ENCODE measurements at places on chromosomes 7 and 10.

- no peak for DNase-seq
These were observed 441.2 kb downstream of the PLXDC2 start for GRCh38 chr10:20257422-20257821.

DNA sequence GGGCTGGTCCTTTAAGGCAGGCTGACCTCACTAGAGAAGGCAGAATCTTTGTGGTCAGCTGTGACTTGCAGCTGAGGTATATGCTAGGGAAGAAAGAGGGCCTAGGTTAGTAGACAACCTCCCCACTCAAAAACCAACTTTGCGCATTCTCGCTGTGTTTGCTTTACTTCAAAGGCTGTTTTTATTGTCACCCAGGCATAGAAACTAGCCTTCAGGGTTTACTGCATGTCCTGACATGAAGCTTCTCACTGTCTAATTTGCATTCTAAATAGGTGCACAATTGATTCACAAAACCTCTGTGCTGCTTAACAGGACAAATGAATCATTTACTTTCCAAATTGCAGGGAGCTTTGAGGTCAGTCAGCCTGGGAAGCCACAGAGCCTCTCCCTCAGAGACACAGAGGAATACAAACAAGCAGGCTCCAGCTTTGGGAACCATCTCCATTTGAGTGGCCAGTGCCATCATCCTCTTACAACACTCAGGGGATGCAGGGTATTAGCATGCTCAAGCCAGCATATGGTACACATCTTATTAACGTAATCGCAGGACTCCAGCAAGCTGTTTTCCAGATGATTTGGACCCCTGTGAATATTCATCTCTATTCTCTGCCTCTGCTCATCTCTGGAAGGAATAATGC lies 596.4 kb upstream of the GHITM start:
- DNase-seq = no peak

DNA sequence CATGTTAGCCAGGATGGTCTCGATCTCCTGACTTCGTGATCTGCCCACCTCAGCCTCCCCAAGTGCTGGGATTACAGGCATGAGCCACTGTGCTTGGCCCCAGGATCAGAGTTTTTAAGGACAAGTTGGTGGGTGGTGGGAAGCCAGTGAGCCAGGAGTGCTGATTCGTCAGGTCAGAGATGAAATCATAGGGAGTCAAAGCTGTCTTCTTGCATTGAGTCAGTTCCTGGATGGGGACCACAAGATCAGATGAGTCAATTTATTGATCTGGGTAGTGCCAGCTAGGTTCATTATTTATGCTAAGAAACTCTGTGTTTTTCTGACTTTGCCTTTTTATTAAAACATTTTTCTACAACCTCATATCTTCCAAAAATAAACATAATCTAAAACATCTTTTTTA lies 423.8 kb downstream of the ARL4A start:
- no peak for DNase-seq

DNA sequence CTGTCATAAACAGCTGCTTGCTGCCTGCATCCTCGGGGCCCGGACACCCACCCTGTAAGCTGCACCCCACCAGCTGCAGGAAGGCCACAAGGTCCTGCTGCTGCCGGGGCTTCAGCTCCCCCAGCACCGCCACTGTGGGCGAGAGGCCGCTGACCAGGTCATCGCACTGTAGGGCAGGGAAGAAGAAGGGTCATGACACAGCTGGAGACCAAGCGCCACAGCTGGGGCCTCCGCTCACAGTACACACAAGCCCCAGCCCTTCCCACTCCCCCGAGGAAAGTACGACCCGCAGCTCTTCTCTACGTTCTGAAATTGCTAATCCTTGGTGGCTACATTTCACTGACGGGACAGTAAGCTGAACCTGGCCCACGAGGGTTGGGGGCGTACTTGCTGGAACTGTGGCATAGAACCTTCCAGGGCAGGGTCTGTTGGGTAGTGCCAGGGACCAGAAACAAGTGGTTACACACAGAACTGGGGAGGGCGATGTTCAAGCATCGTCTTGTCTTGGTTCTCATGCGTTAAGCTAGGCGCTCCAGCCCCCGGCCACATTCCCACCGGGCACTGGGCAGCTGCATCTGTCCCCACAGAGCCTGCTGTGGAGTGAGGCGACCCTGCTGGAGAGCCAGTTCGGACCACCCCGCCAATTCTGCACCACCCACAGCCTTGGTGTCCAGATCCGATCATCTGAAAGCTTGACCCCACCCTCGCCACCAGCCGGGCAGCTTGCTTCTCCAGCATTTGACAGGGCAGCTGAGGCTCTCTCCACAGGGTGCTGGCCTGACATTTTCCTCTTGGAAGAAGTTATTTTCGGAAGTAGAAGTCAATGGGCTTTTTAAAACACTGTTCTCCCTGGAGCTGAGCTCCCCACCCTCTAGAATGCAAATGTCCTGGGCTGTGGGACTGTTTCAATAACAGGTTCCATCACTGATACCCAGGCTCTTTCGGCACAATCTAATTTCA lies 50.8 kb downstream of the GSDME start:
- DNase-seq = peak; percentile 65

GRCh38 chr10:119129721-119130120 lies 25.8 kb downstream of the DENND10 start:
- DNase-seq = no peak

GRCh38 chr10:78231939-78232338 lies 198.3 kb downstream of the RPS24 start:
- DNase-seq = no peak

DNA sequence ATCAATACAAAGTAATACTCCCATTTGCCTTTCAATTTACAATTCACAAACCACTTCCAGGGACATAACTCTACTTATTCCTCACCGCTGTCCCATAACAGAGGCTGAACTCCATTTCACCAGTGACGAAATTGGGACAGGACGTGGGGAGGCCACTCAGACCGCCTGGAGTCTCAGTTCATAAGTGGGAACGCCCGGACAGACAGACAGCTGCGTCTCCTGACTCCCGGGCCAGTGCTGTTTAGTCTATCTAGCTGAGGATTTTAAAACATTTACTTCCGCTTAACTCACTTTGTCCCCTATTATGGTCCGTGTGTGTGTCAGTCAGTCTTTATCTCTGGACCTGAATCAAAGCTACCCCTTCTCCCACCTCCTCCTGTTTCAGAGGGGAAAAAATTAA lies 67.4 kb upstream of the ZNF438 start:
- no peak for DNase-seq

GRCh38 chr7:157318015-157318706 lies 18.6 kb upstream of the DNAJB6 start:
- DNase-seq = no peak

- DNase-seq = no peak
These were observed 57.1 kb downstream of the RELN start for GRCh38 chr7:103932389-103932788.

GRCh38 chr10:51485668-51486067 lies 213.7 kb downstream of the CSTF2T start:
- DNase-seq = no peak

DNA sequence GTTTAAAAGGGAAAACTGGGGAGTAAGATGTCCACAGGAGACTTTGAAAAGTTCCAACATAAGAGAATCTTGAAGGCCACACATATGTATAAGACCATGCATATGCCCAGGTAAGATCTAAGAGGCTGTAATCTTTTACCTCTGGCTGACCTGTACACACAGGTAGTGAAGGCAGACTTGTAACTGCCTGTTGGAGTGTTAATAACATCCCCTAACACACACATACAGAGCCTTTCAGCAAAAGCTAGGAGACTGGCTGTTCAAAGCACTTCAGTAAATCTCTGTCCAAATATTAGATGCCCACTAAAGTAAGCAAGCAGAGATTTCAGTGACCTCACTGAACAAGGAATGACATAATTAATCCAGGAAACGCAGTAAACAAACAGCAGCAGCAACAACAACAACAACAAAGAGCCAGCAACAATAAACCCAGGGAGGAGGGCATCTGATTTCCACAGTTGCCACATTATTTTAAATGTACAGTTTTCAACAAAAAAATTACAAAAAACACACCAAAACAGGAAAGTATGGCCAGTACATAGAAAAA lies 15.0 kb downstream of the CYP51A1 start:
- no peak for DNase-seq
